Pulmonary artery endothelial cell (primary cell): ENCODE measurements at places on chromosomes 1 and 21. TPM values are rescaled to one million over a fixed set of nuclear protein-coding genes. Genes with fewer than 3 reads are reported as not detected.
A peak's percentile ranks its signal among the peaks of the same experiment; 100 is the strongest.

Gene LRRC53
- total RNA-seq: not detected in 2 replicates

Gene TPR
- total RNA-seq: 85.0 and 98.5 TPM in 2 replicates

Gene GUCA2A
- not detected in 2 replicates for total RNA-seq

Gene SLC6A17
- total RNA-seq: under 0.01 TPM in 1 of 2 replicates, not detected in the other

Gene COL18A1
- total RNA-seq: 107 and 164 TPM in 2 replicates

Gene TCHHL1
- total RNA-seq: not detected in 2 replicates

Gene GBP6
- total RNA-seq: not detected in 2 replicates

Gene HHIPL2
- not detected in 2 replicates for total RNA-seq

Gene FMO2
- total RNA-seq: under 0.01 and 8.0 TPM in 2 replicates

Gene AUNIP
- total RNA-seq: 5.1 and 5.8 TPM in 2 replicates

Gene PCSK9
- 0.07 TPM in 2 replicates for total RNA-seq

Gene FAAH
- total RNA-seq: 0.39 and 0.46 TPM in 2 replicates

Gene C4BPB
- total RNA-seq: not detected in 2 replicates

Gene BMP8B
- total RNA-seq: 0.07 and 0.21 TPM in 2 replicates

Gene CCDC17
- total RNA-seq: 0.53 and 0.95 TPM in 2 replicates

DNA sequence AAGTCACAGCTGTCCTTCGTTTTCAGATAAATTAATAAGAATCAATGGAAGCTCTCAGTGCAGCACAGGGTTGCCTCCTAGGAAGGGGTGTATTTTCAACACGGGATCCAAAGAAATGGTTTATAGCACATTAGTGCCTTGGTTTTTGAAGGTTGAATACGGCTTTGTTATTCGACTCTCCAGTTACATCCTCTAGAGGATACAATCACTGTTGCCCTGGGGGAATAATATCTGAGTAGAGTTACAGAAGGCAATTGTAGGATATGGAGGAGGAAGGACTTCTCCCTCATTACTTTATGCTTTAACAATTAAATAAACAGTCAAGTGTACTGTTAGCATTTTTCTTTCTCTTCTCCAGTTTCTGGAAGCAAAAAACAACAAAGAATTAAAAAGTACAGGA is 14.3 kb upstream of the ZNF326 start:
- DNase-seq: no peak

DNA sequence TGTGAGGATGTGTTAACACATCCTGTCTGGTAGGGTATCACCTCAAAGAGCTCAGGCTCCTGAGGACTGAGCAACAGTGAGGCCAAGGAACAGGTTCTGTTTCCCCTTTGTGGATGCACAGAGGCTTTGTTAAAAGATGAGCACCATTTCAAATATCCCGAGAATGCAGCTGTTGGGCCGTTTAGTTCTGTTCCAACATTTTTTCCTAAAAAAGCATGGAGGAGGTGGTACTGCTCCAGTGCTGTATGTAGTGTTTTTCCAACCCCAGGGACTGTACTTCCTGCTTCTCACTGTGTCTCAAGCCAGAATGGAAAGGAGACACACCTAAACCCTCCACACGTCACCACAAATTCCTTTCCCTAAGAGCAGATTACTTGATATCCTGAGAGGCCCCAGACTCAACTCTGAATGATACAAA is 53.8 kb upstream of the BCL10 start:
- DNase-seq: no peak

DNA sequence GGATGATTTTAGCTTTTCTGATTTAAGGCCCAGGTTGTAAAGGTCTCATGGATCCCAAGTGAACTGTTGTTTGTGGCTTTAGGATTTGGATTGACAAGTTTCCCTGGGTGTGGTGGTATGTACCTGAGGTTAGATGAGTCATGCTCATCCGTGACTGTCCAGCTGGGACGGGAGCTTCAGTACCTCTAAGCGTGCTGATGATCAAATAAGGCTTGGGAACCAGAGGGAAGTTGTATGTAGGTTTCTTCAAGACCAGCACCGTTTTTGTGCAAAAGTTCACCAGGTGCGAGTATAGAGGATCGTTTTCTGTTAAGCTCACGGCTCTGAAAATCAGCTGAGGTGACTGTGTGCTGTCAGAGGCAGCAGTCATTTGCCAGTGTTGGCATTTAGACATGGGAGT is 19.8 kb downstream of the PLA2G2E start:
- DNase-seq: no peak

GRCh38 chr1:217052196-217052595 is 329.0 kb upstream of the ESRRG start:
- DNase-seq: no peak

- DNase-seq: no peak
Measured at GRCh38 chr1:200886594-200886993, 8.1 kb upstream of the INAVA start.

GRCh38 chr21:45992301-45993209 is 11.0 kb downstream of the COL6A1 start:
- no peak for DNase-seq

GRCh38 chr1:234214129-234214910 is 158.9 kb upstream of the COA6 start:
- DNase-seq: no peak

DNA sequence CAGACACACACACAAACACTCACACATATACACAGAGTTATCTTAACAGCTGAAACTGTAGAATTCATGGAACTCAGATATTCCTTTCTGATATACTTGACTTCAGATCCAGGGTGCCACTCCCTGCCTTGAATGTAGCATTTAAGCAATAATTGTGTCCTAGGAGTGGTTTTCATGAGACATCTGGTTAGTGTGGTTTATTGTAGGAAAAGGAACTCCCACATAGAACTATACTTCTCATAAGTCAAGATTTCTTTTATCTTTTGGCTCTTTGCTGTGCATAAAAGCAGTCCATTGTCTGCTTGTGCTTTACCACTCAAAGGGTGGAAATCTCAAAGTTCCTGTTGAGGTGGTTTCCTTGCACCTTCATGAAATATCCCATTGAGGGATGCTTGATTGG is 272.6 kb upstream of the SGIP1 start:
- no peak for DNase-seq

DNA sequence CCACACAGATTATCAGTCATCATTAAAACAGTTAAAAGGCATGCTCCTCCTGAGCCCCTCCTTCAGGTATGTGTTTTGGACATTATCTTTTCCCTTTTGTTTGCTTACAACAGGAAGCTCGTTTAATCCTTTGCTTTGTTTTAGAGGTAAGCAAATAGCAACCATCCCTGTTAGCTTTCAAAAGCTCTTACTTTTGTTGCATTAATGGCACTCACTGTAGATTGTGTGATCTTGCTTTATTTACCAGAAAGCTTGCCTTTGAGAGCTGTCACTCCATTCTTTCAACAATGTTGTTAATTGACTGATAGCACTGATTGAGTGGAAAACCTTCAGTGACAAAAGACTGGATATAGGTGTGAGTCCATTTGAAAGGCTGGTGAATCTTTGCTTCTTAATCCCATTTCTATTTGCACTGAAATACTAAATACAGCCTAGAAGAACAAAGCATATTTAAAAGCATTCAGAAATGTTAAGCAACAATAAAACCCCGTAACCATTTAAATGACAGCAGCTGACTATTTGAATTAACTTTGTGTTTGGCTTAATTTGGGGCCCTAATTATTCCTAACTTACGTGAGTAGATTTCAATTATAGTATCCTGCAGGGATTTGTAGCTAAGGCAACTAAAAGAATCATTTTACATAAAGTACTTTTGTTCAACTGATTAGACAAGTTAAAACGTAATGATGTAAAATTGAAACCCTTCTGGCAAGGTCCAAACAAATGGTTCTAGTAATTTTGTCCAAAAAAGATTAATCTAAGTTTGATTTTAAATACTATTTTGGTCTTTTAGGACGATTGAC is 48.3 kb downstream of the ADGRL2 start:
- DNase-seq: no peak

- no peak for DNase-seq
Measured at GRCh38 chr1:111862599-111862998, 106.9 kb downstream of the DDX20 start.

GRCh38 chr1:20717452-20718342 is at the start of gene KIF17:
TSS of gene KIF17 (minus strand) at chr1:20718007. CDS start at chr1:20717706, 301 bp downstream.
- DNase-seq: peak; percentile 15

DNA sequence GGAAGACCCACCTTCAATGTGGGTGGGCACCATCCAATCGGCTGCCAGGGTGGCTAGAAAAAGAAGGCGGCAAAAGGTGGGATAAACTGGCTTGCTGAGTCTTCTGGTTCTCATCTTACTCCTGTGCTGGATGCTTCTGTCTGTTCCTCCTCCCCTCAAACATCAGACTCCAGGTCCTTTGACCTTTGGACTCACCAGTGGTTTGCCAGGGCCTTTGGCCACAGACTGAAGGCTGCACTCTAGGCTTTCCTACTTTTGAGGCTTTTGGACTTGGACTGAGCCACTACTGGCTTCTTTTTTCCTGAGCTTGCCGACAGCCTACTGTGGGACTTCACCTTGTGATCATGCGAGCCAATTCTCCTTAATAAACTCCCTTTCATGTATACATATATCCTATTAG is 55.9 kb downstream of the VCAM1 start:
- DNase-seq: no peak

DNA sequence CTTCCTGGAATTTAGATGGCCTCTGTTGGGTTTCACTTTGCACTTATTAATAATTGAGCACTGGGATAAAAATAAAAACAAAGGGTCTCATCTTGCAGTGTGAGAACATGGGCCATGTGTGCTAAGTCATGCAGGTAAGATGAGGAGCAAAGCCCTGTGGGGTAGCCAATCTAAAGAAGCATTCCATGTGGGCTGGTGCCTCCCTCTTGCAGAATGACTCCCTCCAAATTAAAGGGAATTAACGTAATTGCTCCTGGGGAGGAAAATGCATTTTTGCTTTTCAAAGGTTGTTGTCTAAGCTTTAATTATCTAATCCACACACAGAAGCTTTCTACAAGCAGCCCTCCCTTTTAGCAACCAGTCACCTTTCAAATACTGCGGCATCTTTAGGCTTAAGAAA is 69.8 kb downstream of the CDC14A start:
- DNase-seq: no peak

GRCh38 chr1:26705788-26706311 is 10.0 kb downstream of the ARID1A start:
- no peak for DNase-seq

- no peak for DNase-seq
Measured at GRCh38 chr1:115555446-115555845, 86.3 kb upstream of the VANGL1 start.

DNA sequence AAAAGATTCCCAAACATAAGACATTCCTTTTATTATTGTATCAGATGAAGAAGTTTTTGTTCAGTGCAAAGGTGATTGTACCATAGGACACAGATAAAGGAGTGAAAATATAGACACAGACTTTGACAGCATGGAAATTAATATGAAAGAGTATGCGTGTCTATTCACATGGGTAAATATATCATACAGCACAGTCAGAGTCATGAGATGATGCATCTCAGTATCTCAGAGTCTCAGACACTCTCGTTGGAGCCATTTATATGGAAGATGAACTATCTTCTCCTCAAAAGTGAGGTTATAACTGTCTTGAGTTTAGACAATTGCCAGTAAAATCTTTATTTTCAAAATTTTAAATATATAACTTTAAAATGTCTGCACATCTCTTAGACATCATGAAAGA is 158.4 kb upstream of the C8B start:
- no peak for DNase-seq

GRCh38 chr1:46081206-46081605 is 51.2 kb downstream of the PIK3R3 start:
- no peak for DNase-seq

- no peak for DNase-seq
Measured at GRCh38 chr1:81439046-81439823, 361.5 kb upstream of the ADGRL2 start.

DNA sequence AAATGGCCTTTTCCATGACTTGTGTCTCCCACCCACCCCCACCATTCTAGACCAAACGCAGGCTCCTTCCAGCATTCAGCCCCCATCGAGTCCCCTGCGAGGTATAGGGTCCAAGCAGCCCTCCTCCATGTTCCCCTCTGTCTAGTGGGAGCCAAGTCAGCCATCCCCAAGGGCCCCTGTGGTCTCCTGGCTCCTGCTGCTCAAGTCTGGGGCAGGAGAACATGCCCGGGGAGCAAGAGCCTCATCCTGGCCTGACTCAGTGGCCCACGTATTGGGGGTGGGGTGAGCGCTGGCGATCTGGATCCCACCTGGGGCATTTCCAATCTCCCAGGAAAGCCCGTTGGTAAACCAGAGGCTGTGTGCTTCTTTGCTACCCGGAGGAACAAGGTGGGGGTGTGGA is 4.1 kb upstream of the PRDM16 start:
- no peak for DNase-seq

GRCh38 chr1:61523229-61523628 is 201.7 kb downstream of the TM2D1 start:
- no peak for DNase-seq

- DNase-seq: peak; percentile 1
Measured at GRCh38 chr1:61496501-61496900, 228.4 kb downstream of the TM2D1 start.

DNA sequence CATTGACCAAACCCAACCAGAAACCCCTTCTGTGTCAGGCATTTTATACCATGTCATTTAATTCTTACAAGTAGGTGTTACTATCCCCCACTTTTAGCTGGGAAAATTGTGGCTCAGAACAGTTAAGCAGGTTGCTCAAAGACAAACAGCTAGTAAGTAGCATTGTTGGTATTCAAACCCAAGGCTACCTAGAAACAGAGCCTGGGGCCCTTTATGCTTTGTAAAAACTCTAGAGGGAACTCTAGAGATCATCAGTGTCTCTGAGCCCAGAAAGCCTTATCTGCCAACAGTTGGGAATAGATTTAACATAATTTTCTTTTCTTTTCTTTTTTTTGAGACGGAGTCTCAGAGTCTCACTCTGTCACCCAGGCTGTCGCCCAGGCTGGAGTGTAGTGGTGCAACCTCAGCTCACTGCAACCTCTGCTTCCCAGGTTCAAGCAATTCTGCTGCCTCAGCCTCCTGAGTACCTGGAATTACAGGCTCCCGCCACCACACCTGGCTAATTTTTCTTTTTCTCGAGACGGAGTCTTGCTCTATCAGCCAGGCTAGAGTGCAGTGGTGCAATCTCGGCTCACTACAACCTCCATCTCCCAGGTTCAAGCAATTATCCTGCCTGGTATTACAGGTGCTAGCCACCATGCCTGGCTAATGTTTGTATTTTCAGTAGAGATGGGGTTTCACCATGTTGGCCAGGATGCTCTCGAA is 48.5 kb upstream of the OSBPL9 start:
- no peak for DNase-seq
